ENCODE measurements at places on chromosomes 13 and 19.

GRCh38 chr19:13795595-13796300 is 505 bp downstream of the ZSWIM4 start:
- DNase-seq, result no peak

DNA sequence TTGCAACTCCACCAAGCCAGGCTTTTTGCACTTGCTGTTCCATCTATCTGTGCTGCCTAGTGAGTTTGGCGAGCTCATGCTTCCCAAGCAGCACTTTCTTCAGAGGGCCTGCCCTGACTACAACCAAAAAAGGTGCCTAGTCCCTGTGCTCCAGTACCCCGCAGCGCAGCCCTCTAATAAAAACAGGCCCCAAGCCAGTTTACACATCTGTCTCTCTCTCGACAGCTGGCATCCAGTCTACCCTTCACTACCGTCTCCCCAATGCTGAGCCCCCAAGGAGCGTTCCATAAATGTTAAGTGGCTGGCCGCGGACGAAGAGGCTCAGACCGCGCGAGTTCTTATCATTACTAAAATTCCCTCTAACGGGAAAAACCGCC is 512 bp downstream of the MED4 start:
- no peak for DNase-seq

- DNase-seq, result no peak
Measured at GRCh38 chr13:111962431-111962891, 104.5 kb upstream of the SOX1 start.

DNA sequence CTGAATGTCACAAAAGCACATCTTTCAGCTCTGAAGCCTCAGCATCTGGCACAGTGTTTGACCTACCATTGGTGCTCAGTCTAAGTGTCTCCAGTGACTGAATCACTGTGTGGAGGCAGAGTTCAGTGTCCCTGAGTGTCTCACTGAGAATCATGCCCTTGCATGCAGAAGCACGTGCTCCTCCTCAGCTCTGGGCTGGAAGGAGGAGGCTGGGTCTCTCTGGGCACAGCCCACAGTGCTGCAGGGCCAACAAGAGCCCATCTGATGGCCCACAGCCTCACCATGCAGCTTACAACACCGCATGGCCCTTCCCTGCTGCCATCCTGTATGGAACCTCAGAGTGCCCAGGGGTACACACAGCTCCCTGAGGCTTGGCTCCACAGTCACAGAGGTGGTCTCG is 86.1 kb downstream of the TEX26 start:
- no peak for DNase-seq

- DNase-seq, result no peak
Measured at GRCh38 chr19:35305181-35305580, 13.2 kb downstream of the MAG start.

DNA sequence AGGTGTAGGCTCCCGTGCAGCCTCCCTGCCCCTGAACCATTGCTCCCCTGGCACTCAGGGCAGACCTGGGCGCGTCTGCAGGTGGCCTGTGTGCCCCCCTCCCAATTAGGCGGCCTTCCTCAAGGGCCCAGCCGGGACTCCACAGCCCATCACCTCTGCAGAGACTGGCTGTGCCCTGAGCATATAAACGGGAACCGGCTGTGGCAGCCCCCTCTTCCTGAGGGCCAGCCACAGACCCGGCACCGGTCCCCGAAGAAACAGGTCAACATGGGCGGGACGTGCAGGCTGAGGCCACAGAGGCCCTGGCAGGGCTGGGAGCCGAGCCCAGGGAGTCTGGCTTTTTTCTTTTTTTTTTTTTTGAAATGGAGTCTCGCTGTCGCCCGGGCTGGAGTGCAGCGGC is 12.0 kb downstream of the PIAS4 start:
- DNase-seq, result no peak

DNA sequence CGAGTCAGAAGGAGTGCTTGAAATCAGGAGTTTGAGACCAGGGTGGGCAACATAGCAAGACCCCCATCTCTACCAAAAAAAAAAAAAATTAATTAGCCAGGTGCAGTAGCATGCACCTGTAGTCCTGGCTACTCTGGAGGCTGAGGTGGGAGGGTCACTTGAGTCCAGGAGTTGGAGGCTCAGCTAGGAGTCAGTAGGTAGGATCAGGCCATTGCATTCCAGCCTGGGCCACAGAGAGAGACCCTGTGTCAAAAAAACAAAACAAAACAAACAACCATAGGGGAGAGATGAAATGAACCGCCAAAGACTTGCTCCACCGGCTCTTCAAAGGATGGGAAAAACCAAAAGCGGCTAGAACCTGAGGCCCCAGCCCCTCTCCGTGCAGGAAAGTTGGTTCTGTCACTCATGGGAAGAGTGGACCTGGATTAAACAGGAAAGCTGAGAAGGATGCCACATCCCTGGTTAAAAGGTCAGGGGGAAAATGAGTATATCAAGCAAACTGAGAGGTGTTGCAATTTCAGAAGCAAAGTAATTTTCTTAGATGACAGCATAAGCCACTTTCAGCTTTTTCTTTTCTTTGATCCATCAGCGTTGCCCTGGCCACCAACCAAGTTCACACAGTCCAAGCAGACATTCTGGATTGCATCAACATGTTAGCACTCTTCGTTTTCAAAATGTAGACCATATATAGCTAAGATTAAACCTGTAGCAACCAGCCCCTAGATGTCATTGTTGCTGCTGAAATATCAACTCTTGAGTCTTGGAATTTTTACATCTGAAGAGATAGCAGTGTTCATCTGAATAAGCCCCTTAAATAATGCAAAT is 8.9 kb upstream of the ZNF507 start:
- DNase-seq, result no peak

DNA sequence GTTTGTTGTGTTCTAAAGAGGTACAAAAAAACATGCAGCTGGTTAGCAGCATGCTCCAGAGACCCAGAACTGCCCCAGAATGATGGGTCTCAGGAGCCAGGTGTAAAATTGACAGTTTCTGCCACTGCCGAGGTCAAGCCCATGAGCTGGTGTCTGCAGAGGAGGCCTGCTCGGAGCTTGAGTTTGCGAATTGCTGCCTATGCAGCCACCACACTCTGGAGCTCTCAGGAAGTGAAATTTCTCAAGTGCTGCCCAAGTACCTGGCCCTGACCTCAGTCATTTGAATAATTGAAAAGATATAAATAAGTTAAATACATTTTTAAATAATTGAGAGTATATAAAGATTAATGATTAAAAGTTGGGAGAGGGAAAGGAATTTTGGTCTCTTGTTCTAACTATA is 66.4 kb downstream of the ZAR1L start:
- no peak for DNase-seq

DNA sequence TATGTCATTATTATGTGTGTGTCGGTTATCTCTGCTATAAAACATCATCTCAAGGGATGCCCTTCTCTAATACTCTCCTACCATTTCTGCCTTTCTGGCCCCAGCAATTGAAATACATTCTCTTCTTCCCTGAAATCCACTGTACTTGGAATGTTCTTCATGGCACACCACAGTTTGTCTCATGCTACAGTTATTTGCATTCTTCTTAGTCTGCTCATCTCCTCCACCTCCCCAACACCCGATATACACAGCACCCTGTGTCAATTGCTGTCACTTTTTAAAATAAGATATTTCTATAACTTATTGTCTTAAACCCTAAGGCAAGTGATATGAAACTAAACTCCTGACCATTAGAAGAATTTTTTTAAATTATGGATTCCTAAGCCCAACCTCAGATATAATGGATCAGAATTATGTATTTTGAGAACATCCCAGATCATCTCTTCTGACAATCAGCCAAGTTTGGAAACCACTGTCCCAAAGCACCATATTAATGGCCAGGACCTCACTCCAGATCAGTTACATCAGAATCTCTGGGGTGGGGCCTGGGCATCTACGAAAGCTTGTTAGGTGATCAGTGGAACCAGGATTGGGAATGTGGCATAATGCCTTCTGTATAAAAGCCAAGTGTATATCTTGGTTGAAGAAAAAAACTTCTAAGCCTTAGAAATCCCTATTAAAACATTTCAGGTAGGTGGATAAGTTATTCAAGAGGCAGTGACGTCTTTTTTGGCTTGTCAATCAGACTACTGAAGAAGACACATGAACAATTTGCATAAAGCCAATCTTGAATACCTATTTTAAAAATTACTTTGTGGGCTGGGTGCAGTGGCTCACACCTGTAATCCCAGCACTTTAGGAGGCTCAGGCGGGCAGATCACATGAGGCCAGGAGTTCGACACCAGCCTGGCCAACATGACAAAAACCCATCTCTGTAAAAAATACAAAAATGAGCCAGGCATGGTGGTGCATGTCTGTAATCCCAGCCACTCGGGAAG is 30.0 kb upstream of the KBTBD7 start:
- DNase-seq, result no peak

DNA sequence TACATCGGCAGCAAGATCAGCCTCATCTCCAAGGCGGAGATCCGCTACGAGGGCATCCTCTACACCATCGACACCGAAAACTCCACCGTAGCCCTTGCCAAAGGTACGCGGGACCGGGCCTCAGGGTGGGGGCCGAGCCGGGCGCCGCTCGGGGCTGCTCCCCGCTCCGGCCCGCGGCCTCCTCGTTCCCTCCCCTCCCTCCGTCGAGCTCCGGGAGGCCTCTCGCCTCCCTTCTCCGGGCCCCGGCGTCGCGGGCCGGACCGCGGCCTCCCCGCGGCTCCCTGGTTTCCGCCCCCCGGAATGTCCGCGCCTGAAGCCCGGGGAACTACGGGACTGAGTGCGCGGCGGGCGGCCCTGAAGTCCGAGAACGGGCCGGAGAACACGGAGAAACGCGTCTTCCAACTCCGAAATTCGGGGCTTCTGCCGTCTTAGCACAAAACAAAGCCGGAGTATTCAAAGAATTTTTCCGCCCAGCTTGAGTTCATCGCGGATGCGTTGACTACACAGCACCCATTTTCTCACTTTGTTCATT is 423 bp downstream of the LSM14A start:
- DNase-seq, result no peak

- no peak for DNase-seq
Measured at GRCh38 chr19:30690525-30690924, 318.3 kb downstream of the ZNF536 start.

- no peak for DNase-seq
Measured at GRCh38 chr19:36072081-36072480, 17.4 kb downstream of the WDR62 start.

DNA sequence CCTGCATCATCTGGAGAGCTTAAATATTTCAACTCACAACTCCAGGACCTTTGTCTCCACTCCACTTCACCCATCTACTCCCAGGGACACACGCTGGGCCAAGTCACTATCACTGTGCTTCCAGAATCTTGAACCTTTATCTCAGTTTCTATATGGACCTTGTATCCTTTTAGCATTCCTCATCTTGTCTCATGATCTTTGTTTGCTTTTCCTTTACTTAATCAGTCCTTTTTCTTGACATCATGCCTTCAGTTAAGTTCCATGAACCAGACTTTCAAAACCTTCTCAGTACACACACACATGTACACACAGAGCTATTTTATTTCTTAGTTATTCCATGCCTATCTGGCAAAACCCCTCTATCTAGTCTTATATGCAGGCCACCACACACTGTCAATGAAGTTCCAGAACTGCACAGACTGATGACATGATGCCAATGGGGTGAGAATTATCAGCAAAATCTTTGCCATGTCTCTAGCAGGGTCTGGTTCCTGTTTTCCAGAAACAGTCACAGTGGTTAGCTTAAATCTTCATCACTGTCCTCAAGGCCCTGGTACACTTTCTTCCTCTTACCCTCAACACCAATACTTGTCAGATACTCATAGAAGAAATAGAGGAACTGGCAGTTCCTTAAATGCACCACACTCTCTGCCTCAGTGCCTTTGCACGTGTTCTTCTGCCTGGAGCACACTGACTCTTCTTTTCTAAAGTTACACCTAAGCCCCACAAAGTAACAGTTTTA is 77.6 kb upstream of the STARD13 start:
- no peak for DNase-seq

DNA sequence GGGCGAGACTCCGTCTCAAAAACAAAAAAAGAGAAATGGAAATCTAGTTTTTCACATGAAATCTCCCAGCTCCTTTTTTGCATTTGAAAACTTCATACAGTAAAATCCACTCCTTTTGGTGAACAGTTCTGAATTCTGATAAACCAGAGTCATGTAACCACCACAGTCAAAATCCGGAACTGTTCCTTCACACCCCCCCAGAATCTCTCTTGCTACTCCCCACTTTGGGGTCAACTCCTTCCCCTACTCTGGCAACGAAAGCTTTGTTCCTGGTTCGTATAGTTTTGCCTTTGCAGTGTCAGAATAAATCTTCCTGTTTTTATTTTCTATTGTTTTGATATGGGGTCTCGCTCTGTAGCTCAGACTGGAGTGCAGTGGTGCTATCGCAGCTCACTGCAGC is 23.7 kb downstream of the RCN3 start:
- DNase-seq, result no peak

DNA sequence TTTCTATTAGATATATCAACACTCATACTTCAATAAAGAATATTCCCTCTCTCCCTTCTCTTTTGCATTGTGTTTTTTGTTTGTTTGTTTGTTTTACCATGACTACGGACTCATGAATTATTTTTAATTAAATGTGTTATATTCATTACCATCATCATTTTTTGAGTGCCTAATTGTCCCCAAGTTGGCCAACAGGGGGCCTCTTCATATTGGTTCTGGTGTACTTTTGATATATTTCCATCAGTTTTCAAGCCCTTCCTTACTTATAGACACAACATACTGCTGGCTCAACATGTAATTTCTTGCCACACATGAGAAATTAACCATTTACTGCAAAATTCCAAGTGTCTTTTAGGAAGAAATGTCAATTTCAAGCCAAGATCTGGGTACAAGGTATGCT is 54.5 kb upstream of the GPC6 start:
- no peak for DNase-seq

GRCh38 chr13:48210178-48210577 is 22.8 kb upstream of the ITM2B start:
- DNase-seq, result no peak

DNA sequence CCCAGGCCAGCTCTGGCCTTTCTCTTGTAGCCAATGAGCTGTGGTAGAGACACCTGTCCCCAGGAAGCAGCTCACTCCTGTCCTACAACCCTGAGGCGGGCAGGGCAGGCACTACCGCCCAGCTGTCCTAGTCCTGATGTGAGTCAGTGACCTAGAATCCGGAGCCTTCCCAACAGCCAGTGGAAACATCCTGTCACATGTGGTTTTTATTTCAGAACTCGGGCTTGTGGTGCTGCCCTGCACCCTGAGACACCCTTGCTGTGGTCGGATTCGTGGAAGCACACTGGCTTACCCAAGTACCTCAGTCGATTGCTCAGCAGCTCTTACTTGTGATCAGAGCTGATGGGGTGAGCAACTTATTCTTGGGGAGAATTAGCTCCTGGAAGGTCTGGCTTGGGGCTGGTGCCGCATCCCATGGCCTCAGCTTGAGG is 83.6 kb upstream of the ARHGEF7 start:
- peak; percentile 9 for DNase-seq

GRCh38 chr19:30367421-30367820 is 4.8 kb upstream of the ZNF536 start:
- no peak for DNase-seq

- DNase-seq, result peak; percentile 63
Measured at GRCh38 chr19:34963573-34964406, at the start of gene ZNF792. TSS of gene ZNF792 (minus strand) at chr19:34964229. CDS start at chr19:34963662, 567 bp downstream.
